CD8-positive, alpha-beta T cell (primary cell): ENCODE measurements at places on chromosomes 6 and 20.
A peak's percentile ranks its signal among the peaks of the same experiment; 100 is the strongest.

GRCh38 chr20:59331721-59332329 is 31.4 kb downstream of the EDN3 start:
- DNase-seq, result no peak

GRCh38 chr6:68637782-68638181 is 2.7 kb downstream of the ADGRB3 start:
- DNase-seq, result no peak

DNA sequence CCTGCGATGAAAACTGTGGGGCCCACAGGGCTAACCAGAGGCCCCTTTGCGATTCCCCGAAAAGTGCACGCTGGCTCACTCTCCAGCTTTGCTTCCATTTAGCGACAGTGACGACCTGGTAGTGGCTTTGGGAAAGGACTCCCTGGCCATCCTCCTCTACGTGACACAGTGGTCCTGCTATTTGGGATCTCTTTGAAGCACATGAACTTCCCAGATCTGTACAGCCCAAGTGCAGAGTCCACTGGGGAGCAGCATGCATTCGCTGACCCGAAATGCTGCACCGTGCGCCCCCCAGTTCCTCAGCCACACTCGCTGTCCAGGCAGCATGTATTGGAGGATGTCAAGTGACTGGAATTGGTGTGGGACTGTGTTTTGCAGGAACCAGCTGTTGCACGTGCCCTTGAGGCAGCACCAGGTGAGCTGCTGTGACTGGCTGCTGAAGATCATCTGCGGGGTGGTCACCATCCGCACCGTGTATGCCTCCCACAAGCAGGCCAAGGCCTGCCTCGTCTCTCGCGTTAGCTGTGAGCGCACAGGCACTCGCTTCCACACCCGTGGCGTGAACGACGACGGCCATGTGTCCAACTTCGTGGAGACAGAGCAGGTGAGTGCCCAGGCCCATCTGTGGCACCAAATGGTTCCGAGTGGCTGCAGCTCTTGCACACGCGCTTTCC is 51.6 kb downstream of the SYNJ2 start:
- DNase-seq, result no peak

GRCh38 chr20:22285555-22285954 is 298.8 kb downstream of the FOXA2 start:
- DNase-seq, result no peak

DNA sequence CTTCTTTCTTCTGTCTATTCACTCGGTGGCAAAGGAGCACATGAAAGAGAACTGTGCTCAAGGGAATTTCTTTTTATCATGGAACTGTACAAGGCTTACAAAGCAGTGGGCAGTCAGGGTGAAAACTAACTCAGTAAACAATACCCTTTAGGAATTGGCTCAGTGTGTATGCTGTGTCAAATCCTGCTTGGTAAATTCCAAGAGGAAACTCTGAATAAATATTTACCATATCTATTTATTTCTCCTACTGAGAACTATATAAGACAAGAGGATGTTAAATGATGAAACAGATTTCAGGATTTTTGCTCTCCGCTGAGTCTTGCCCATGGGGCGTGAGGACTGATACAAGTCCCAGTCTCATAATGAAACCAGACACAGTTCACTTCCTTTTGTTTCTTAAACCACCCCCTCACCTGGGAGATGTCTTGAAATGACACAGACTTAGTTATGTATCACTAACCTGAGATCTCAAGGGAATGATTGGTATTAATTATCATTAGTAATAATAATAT is 188.8 kb downstream of the BACH2 start:
- DNase-seq, result no peak

GRCh38 chr6:69102416-69102815 is 467.3 kb downstream of the ADGRB3 start:
- no peak for DNase-seq

DNA sequence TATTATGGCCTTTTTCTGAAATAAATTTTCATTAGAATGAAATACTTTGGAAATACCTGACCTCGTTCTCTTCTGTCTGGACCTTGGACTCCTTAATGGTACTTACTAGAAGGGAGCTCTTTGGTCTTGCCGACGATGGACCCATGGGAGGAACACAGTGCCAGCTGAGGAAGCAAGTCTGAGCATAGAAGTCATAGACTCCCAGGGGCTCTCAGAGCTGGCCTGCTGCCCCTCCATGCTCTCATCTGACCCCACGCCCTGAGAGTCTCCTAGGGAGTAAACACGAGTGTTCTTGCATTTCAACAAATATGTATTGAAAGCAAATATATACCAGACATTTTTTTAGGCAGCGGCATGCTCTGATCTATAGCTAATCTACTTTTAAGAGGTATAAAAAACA is 87.8 kb downstream of the PLEKHG1 start:
- DNase-seq, result no peak

DNA sequence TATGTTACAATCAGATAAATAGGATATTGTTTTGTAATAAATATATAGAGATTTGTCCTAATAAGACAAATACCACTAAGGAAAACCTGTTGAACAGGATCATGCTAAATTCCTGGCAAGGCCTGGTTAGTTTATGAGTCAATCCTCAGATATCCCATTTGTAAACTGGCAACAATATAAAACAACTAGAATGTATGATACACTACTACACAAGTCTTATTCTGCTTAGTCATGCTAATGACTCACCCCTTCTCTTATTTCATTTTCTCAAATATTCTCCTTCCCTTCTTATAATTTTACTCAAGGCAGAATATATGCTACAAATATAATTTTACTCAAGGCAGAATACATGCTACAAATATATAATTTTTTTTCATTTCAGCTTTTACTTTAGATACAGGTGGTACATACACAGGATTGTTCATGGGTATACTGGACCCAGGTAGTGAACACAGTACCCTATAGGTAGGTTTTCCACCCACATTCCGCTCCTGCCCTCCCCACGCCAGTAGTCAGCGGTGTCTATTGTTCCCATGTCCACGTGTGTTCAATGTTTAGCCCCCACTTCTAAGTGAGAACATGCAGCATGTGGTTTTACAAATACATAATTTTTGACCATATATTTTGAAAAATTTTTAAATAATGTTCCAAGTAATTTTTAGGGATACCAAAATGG is 6.3 kb downstream of the OSER1 start:
- no peak for DNase-seq

- no peak for DNase-seq
Observed at GRCh38 chr6:64220801-64221200, 585.2 kb downstream of the PHF3 start.

DNA sequence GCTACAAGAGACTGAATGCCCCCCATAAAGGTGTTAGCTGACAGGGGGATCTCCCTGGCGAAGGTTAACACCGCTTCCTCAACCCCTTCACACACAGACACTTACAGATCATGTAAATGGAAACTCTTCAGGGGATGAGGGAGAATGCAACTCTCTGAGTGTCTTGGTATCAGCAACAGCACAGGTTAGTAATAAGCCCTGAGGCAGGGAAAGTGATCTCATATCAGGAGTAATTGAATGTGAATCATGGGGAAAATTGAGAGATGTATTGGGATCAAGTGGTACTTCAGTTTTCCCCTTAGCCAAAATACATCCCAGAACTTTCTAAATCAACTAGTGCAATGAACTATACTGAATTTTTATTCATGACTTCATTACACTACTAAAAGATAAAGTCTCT is 23.8 kb downstream of the OR2J3 start:
- no peak for DNase-seq

DNA sequence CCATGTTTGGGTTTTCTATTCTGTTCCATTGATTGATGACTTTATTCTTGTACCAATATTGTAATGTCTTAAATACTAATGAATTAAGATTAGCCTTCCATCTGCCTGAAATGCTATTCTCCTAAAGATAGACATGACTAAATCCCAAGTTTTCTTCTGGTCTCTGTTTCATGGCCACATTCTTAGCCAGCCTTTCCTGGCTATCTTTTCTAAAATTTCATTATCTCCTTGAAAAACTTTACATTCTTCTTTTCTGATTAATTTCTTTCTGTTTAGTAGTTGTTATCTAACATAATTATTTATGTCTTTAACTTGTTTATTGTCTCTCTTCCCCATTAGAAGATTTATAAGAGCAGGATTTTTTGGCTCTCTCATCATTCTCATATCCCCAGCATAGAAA is 4.4 kb upstream of the PRIM2 start:
- DNase-seq, result no peak

DNA sequence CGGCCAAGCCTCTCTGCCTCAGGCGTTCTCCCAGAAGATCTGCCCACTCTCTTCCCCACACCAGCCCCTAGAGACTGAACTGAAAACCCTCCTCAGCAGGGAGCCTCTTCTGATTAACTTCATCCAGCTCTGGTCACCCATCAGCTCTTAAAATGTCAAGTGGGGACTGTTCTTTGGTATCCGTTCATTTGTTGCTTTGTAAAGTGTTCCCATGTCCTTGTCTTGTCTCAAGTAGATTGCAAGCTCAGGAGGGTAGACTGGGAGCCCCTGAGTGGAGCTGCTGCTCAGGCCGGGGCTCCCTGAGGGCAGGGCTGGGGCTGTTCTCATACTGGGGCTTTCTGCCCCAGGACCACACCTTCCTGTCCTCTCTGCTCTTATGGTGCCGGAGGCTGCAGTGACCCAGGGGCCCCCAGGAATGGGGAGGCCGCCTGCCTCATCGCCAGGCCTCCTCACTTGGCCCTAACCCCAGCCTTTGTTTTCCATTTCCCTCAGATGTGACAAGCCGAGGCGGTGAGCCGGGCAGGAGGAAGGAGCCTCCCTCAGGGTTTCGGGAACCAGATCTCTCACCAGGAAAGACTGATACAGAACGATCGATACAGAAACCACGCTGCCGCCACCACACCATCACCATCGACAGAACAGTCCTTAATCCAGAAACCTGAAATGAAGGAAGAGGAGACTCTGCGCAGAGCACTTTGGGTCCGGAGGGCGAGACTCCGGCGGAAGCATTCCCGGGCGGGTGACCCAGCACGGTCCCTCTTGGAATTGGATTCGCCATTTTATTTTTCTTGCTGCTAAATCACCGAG is 14.2 kb downstream of the VEGFA start:
- no peak for DNase-seq

GRCh38 chr6:9062596-9062995 is 627.3 kb upstream of the SLC35B3 start:
- DNase-seq, result no peak

DNA sequence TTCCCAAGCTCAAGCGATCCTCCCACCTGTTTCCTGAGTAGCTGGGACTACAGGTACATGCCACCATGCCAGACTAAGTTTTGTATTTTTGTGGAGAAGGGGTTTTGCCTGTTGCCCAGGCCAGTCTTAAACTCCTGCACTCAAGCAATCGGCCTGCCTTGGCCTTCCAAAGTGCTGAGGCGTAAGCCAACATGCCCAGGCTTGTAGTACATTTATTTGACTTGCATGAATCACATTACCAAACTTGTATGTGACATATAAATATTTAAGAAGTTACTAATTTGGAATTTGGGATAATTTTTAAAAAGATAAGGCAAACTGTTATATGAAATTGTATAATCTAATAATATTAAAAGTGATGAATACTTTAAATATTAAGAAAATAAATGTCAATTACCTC is 157.6 kb downstream of the MCHR2 start:
- DNase-seq, result no peak

DNA sequence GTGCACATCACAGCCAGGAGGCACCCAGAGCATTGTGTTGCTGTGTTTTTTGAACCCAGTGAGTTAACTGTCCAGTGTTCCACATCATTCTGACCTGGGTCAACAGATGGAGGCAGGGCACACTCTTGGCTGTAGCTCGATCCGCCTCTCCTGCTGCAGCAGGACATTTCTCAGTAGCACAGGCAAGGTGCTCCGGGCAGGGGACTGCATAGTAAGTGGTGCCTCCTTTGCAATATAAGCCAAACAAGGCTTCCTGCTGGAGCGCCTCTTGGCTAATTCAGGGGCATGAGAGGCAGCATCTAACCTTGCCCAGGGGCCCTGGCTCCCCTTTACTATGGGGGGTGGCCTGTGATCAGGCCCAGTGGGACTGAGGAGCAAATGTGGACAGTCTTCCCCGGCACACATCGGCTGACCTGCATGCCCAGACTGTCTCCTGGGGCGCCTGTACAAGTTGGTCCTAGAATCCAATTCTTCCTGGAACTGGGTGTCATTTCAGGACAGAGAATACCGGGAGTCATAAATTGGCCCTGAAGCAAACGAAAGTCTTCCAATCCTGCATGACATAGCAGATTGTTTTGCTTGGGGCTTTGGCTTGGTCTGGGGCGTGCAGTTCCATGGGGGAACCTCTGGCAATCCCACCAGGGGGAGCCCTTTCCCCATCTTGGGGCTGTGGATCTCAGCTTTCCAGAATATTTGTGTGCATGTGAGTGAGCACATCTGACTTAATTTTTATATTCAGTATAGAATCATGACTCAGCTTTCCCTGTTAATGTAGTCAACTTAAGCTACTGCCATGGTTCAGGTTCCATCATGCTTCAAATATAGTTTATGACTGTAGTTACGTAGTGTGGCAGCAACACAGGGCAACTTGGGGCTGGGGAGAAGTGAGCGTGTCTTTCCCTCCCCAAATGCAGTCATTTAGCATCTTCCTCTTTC is 56.0 kb upstream of the DDR1 start:
- peak; percentile 86 for DNase-seq

GRCh38 chr20:38873050-38873581 is 53.1 kb upstream of the FAM83D start:
- peak; percentile 47 for DNase-seq

- no peak for DNase-seq
Observed at GRCh38 chr6:291204-291696, 1.0 kb upstream of the DUSP22 start.

GRCh38 chr6:112100561-112100960 is 13.2 kb downstream of the FAM229B start:
- no peak for DNase-seq

DNA sequence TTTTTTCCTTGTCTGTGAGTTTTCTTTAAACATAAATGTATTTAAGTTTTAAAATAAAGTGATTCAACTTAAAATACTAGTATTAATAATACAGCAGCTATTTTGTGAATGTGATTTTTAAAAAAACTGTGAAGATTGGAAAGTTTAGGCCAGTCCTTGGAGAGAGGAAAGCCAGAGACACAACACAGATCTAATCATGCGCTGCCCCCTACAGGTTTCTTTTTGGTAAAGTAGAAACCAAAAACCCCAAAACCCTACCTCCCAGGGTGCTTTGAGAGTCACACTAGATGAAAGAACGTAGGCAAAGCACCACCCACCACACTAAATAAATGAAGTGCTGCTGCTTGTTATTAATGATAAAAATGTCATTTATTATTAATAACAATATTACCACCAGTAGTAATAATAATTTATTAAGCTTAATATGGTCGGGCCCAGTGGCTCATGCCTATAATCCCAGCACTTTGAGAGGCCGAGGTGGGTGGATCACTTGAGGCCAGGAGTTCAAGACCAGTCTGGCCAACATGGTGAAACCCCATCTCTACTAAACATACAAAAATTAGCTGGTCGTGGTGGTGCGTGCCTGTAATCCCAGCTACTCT is 33.7 kb downstream of the SLC9A8 start:
- DNase-seq, result peak; percentile 33
